Right hindlimb (tissue), 1 donor: ENCODE measurements at places on chromosomes 12 and 14.

- DNase-seq = no peak
These were observed 43.4 kb downstream of the RAD52 start for GRCh38 chr12:906062-906585.

- DNase-seq = no peak
These were observed 338.4 kb downstream of the ADAMTS20 start for GRCh38 chr12:43213608-43214007.

DNA sequence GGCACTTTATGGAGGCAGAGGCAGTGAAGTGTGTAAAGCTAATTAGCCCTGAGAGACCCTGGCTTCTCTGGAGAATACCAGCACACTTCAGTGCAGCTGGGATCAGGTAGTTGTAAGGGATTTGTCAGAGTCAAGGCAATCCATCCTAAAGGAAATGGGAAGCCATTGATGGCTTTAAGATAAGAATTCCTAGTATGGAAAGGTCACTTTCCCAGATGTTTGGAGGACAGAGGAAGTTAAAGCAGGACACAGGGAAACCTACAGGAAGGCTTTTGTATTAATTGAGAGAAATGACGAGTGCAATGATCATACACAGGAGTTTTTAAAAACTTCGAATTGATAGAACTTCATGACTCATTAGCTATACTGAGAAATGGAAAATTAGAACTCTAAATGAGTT lies 254.4 kb downstream of the SLC16A7 start:
- no peak for DNase-seq

GRCh38 chr14:23953464-23954278 lies at the start of gene DHRS4:
DHRS4 (plus strand) TSS chr14:23953770; CDS start chr14:23953789, 19 bp downstream.
- peak; percentile 90 for DNase-seq

DNA sequence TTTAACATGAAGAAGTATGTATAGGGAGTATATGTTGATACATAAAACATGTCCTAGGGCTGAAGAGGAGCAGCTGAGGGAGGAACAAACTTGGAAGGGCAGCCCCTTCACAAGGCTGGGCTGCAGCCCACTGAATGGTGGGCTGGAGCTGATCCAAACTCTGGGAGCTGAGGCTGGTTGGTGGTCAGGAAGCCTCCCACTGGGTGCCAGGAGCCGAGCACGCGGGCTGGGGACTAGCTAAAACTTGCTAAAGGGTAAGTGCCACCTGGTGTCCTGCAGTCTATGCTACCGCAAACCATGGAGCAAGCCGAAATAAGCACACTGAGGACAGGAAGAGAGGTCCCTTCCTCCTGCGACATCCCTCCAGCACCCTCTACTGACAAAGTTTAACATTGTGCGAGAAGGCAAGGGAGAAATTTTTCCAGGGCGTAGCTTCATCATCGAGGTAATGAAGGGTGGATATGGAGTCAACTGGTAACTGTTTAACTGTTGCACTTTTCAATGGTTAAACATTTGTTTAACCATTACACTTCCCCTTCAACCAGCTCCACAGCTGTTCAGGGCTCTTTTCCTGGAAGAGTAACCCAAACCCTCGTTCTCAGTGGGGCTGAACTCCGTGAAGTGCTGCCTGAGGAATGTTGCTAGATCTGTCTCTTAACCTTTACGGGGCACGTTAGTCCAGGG lies 42.2 kb downstream of the EGLN3 start:
- DNase-seq = no peak

DNA sequence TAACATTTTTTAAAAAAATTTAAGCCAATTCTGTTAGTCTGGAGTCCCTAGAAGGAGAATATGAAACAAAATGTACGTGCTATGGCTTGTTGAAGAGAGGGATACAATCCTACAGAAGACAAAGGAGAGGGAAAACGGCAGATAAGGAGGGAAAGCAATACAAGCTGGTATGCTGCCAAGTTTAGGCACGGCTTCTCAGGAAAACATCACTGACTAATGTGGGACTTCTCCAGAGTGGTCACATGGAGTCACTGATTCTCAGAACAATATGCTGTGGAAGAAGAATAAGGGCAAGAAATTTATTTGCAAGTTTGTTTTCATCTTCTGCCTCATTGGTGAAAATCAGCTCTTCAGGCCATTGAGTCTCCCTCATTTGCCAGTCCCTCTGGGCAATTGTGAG lies 22.9 kb upstream of the NR1H4 start:
- no peak for DNase-seq

- no peak for DNase-seq
These were observed 1.2 kb downstream of the ANKRD9 start for GRCh38 chr14:102508410-102508773.
